ENCODE measurements at places on chromosomes 1 and 21.
A peak's percentile ranks its signal among the peaks of the same experiment; 100 is the strongest.

- DNase-seq = peak; percentile 71
These were observed at the start of gene PFKL for GRCh38 chr21:44299458-44300261. PFKL (plus strand) TSS chr21:44300053; CDS start chr21:44300106, 53 bp downstream.

DNA sequence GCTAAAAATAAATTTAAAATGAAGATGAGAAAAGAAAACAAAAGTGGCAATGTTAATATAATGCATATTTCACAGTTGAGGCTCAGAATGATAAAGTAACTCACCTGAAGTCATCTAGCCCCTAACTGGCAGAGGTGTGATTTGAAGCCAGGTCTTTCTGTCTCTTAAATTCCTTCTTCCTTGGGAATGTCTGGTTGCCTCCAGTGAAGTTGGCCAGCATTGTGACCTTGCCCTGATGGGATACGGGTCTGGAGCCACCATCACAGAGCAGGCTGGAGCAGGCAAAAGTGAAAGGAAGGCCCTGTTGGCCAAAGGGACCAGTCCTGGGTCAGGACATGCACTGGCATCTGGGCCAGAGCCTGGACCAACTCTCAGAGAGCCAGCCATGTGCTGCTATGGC, 111.7 kb downstream of the EPHB2 start:
- no peak for DNase-seq

- no peak for DNase-seq
These were observed 76.0 kb downstream of the TIAM1 start for GRCh38 chr21:31268090-31268489.

GRCh38 chr1:18093193-18093592, 14.4 kb upstream of the IGSF21 start:
- no peak for DNase-seq

- no peak for DNase-seq
These were observed 85.5 kb upstream of the CACNA1E start for GRCh38 chr1:181397845-181398244.

DNA sequence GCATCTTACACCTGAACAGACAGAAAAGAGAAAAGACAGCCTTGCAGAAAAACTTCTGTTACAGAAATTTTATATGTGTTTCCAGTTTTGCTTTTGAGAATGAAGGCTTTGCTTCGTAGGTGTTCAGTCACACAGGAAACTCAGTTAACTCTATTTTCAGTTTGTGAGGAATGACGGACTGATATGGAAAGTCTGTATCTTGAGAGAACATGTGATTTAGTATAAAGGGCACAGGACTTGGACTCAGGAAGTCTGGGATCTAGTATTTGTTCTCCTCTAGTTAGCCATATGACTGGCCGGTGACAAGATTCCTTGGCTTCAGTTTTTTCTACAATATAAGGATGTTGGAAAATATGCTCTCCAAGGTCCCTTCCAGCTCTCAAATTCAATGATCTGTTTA, 149.1 kb downstream of the OLFM3 start:
- DNase-seq = no peak

GRCh38 chr1:118117521-118117920, 67.5 kb downstream of the SPAG17 start:
- no peak for DNase-seq

- DNase-seq = no peak
These were observed 72.2 kb downstream of the PHTF1 start for GRCh38 chr1:113686891-113687618.

- DNase-seq = no peak
These were observed 99.7 kb downstream of the LMO4 start for GRCh38 chr1:87428367-87428766.

DNA sequence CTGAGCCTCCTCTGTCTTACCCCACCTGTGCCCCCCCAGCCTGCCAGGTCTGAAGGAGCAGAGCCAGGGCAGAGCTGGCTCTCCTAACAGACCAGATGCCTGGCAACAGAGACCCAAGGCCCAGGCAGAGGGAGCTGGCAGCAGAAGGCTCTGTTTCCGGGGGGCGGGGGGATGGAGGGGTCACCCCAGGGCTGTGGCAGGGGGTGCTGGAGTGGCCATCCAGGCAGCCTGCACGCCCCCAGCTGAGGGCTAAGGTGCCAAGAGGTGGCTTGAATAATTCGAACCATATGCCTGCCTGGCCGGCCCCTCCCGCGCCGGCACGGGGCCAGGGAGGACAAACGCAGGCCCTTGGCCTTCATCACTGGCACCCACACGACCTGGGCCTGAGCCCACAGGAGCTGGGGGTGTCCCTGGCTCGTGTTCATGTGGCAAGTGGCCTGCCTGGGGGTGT, 16.0 kb upstream of the PLEKHG5 start:
- DNase-seq = no peak
